Fibroblast of skin of right quadriceps (primary cell): ENCODE measurements at places on chromosomes 5 and 9.
A peak's percentile ranks its signal among the peaks of the same experiment; 100 is the strongest.

GRCh38 chr5:112125903-112126302, 293.2 kb downstream of the EPB41L4A start:
- DNase-seq, result peak; percentile 75

GRCh38 chr9:1219284-1219683, 169.1 kb downstream of the DMRT2 start:
- DNase-seq, result peak; percentile 27

GRCh38 chr5:158124606-158125316, 265.8 kb upstream of the CLINT1 start:
- no peak for DNase-seq

DNA sequence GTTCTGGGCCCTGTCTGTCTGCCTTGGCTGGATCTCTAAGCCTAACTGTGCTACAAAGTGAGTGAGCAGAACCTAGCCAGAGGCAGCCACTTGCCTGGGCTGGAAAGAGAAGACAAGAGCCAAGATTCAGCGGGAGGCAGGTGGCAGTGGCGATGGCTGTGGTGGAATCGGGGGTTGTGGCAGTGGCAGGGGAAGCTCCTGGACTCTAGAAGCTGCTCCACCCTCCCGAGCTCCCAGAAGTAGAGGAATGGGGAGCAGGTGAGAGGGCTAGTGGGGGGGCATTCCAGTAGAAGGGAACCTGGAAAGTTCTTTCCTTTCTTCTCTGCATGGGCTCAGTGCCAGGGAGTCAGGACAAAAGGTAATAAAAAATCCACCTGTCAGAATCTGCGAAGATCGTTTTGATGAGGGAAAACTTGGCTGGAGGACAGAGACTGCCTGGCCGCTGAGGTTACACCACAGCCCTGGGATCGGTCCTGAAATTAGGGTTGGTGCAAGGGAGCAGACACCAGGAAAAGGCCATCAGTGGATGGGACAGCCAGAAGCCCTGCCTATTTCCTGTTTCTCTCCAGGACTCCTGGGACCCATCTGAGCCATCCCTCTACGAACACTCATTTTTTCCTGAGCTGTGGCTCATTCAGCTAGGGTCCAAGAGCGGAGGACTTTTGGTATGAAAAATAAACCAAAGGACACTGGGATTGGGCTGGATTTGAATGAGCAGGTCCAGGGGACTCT, 1.6 kb downstream of the CRAT start:
- no peak for DNase-seq

GRCh38 chr5:174527916-174528540, 196.4 kb upstream of the MSX2 start:
- no peak for DNase-seq

GRCh38 chr5:131810510-131811249, 13.9 kb upstream of the FNIP1 start:
- no peak for DNase-seq

DNA sequence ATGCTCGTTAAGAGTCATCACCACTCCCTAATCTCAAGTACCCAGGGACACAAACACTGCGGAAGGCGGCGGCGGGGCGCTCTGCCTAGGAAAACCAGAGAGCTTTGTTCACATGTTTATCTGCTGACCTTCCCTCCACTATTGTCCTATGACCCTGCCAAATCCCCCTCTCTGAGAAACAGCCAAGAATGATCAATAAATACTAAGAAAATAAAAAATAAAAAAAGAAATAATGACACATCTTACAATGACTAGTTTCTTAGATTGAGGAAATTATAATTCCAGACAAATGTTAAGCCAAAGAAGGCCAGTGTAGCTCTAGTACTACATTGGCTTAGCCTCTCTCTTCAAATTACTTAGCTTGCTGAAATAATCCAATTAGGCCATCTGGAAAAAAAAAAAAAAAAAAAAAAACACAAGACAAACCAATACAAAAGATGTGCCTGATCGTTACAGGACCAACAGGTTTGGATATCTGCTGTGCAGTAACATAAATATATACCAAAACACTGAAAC, 58.0 kb downstream of the ANXA2R start:
- peak; percentile 25 for DNase-seq

GRCh38 chr5:97194366-97194765, 11.3 kb upstream of the RIOK2 start:
- no peak for DNase-seq

GRCh38 chr9:87519461-87519860, 21.8 kb downstream of the DAPK1 start:
- no peak for DNase-seq

DNA sequence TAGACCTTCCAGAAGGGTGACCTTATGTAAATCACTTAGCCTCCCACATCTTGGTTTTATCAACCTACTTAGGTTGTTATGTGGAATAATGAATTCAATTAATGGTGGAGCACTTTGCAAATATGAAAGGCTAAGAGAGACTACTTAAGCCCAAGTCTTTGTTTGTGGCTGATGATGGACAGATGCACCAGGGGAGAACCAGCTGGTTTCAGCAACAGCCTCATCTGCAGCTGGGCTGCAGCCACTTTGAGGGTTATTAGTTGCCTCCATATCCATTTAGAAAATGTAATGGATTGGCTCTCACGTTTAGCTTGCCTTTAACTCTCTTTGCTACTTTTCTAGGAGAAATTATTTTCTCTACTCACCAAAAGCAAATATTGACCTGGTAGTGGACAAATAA, 146.6 kb downstream of the ESM1 start:
- no peak for DNase-seq

GRCh38 chr5:76299592-76299991, 103.5 kb upstream of the IQGAP2 start:
- no peak for DNase-seq

- DNase-seq, result peak; percentile 64
These were observed 15.1 kb upstream of the LCP2 start for GRCh38 chr5:170312666-170313065.

DNA sequence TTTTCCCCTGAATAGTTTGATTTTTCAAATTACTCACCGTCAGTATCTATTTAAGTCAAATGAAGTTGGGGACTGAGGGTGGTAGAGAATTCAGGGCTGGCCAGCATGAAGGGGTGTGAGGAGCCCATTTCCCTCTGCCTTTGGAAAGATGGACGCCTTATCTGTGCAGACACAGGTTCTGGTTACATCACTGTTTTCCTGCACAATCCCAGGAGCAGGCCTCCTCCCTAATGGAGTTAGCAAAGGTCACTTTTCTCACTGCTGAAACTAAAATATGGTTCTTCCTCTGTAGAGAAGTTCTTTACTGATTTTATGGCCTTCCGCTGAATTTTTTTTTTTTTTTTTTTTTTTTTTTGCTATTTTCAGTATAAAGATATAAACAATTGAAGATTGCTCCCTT, 69.1 kb downstream of the FOXD1 start:
- no peak for DNase-seq

- DNase-seq, result no peak
These were observed 63.1 kb downstream of the RAB14 start for GRCh38 chr9:121138561-121138960.

GRCh38 chr9:15915711-15916110, 362.9 kb downstream of the CCDC171 start:
- no peak for DNase-seq

GRCh38 chr9:113436728-113437515, 26.4 kb downstream of the C9orf43 start:
- no peak for DNase-seq
